ENCODE measurements at places on chromosomes 1 and 21. TPM values are rescaled to one million over a fixed set of nuclear protein-coding genes. Genes with fewer than 3 reads are reported as not detected.

The PRDM16 gene
- polyA plus RNA-seq: 0.01 TPM

The CLEC20A gene
- 5.2 TPM for polyA plus RNA-seq

The AIRE gene
- 0.37 TPM for polyA plus RNA-seq

The HSD3B2 gene
- not detected for polyA plus RNA-seq

The ELAPOR1 gene
- 0.91 TPM for polyA plus RNA-seq
